Dorsolateral prefrontal cortex (tissue), 122 donors: ENCODE measurements at places on chromosomes 2 and 18. TPM values are rescaled to one million over a fixed set of nuclear protein-coding genes. Genes with fewer than 3 reads are reported as not detected.

DNA sequence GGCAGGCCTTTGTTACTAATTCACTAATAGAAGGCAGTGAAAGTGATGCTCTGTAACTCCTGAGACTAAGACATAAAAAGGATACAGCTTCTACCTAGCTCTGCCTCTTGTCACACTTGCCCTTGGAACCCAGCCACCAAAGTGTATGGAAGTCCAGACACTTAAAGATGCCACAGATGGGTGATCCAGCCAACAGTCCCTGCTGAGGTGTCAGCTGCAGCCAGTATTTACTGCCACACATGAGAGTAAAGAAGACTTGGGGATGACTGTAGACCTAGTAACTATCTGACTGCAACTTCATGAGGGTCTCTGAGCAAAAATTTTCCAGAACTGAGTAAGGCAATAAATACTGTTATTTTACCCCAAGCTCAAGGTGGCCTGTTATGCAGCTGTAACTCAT is 8.8 kb downstream of the IMMT start:
- DNase-seq = no peak

- DNase-seq = no peak
These were observed 7.0 kb downstream of the ASIC4 start for GRCh38 chr2:219521066-219521880.

Gene VSNL1
- 752 TPM for total RNA-seq

DNA sequence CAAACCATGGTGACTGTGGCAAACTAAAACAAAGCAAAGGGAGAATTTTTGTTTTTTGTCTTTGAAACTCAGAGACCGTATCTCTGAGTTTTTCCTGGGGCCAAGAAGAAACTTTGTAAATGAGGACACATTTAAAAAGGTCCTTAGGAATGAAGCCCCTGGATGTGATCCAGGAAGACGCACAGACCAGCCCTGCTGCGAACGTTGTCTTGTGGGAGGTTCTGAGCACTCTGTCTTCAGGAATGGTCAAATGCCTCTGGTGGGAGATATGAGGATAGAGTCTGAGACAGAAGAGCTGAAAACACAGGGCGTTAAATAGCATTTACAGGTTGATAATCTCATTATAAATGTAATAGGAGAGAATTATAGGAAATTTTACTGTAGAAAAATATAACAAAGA is 893.5 kb upstream of the KLHL29 start:
- DNase-seq = no peak

DNA sequence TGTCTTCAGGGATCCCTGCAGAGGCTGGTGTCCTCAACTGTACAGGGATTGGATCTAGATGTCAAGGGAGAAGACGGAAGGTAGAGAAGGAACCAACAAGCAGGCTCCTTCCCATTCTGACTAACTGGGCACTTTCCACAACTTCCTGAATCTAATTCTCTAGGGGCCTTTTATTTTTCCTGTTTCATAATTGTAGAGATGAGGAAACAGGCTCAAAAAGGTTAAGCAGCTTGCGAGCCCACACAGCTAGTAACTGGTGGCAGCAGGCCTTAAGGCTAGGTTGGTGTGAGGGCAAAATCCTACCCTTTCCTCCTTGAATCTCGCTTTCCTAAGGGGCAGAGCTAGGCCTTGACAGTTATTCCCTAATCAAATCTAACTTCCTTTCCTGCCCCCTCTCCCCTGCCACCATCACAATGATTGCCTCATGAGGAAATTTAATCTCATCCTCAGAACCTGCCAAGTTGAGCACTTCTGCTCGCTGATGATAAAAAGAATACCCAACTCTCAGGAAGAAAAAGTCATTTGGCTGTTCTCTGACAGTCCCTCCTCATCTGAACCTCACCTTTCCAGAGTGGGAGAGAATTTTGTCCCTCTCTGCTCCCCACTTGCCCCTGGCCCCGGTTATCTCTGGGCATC is 35.7 kb upstream of the POLE4 start:
- no peak for DNase-seq

DNA sequence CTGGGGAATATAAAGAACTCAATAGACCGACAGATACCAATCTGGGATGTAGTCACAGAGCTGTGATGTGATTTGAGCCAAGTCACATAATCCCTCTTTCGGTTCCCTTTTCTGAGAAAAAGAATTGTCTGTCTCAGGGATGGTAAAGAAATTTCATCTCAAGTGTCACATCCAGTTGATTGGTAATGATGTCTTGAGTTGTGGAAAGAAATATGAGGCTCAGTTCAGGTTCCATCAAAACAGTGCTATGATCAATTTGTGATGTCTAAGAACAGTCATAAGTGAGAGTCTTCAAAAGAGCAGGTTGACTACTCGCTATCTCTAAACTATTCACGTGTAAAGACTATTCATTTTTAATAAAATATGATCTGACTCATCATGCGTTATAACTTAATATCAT is 223.3 kb downstream of the METTL4 start:
- DNase-seq = no peak

DNA sequence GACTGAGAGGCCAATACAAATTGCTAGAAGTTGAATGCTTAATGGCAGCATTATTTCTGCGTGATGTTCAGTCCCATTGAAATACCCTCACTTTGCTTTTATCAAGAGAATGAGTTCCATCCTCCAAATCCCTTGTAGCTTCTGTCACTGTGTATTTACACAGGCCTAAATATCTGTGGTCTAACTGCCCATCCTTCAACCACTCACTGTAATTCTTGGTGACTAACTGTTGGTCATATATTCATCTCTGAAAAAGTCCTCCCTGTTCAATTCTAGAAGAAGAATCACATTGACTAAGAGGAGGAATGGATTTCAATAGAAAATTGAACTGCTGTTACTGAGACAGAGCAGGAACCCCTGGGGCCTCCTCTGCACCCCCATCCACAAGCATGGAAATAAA is 74.2 kb upstream of the L3MBTL4 start:
- no peak for DNase-seq

DNA sequence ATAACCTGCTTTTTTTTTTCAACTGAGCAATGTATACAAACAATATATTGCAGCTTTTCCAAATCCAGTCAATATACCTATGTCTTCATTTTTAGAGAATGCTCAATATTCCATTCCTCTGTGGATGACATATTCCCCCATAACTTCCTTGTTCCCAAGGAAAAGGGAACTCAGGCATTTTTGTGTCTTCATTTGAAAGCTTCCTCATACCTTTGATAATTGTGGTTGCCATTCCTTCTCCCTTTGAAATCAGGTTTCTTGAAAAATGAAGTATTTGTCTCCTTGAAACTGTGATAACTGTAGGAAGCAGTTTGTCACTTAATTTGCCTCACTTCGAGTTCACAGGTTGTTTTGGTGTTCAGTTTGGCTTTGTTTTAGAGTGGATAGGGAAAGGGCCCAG is 13.5 kb downstream of the ELAC1 start:
- no peak for DNase-seq
